ENCODE measurements at places on chromosomes 16 and 17. TPM values are rescaled to one million over a fixed set of nuclear protein-coding genes. Genes with fewer than 3 reads are reported as not detected.

- H3K4me1 ChIP-seq, result no peaks in the 10 kb centered on the region
- DNase-seq, result no peak
- peaks cover 53% of the 10 kb centered on the region for H3K36me3 ChIP-seq
- no peak overlapping the region for H3K4me3 ChIP-seq
- H3K27me3 ChIP-seq, result no peaks in the 10 kb centered on the region
These were observed 9.1 kb downstream of the NUDT16L1 start for GRCh38 chr16:4702466-4702808.

- no peaks in the 10 kb centered on the region for H3K4me1 ChIP-seq
- H3K27ac ChIP-seq, result no peak overlapping the region
- no peak overlapping the region for H3K4me3 ChIP-seq
- H3K36me3 ChIP-seq, result no peaks in the 10 kb centered on the region
These were observed 331.2 kb downstream of the MAF start for GRCh38 chr16:79269211-79269863.

GRCh38 chr17:74465378-74466110, 890 bp upstream of the CD300A start:
- no peaks in the 10 kb centered on the region for H3K36me3 ChIP-seq
- no peak for DNase-seq
- peaks cover 4% of the 10 kb centered on the region for H3K27me3 ChIP-seq

DNA sequence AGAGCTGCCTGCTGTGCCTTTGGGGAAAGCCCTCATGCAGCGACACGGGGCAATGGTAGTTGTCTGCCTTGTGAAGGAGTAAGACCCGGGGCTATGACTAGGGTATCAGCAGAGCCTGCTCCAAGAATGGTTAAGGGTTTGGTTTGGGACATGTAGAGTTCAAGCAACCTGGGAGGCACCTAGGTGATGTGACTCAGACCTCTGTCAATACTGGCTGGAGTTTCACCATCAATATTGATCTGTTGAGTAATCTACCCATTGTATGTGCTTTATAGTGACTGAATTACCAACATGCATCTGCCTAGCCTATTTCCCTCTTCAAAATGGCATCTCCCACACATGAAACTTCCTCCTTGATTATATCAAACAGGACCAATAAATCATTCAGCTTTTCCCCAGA, 398.4 kb upstream of the HSBP1 start:
- no peak for DNase-seq
- no peak overlapping the region for H3K4me3 ChIP-seq
- no peaks in the 10 kb centered on the region for H3K4me1 ChIP-seq
- no peaks in the 10 kb centered on the region for H3K36me3 ChIP-seq
- H3K27me3 ChIP-seq, result no peaks in the 10 kb centered on the region

DNA sequence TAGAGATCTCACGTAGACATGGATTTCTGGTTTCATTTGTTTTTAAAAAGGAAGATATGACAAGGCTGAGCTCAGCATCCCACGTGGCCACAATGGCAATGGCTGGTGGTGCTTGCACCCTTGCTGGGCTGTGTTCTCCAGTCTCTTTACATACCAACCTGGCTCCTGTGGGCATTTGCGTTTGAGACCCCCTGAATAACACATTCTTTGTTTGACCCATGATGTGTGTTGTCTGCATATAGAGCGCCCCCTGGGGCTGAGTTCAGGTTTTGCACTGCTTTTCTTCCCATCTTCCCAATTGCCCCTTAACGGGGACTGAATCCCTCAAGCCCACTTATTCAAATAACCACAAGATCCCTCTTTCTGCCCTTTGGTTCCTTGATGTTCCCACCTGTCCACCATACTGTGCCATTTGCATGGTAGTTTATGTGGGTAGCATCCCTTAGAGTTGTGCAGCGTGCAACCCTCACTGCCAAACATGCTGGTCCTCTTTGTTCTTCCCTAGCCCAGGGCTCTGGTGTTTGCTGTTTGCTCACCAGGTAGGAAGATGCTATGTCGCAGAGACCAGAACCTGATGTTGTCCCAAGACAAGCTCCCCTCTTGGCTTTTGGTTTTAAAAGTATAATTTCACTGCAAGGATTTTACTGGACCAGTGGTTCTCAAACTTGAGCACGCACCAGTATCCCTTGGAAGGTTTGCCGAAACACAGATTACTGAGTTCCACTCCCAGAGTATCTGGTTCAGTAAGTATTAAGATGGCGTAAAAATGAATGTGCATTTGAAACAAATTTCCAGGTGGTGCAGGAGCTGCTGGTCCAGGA, 38.5 kb upstream of the NKD1 start:
- DNase-seq, result no peak
- H3K27ac ChIP-seq, result no peak overlapping the region
- no peak overlapping the region for H3K4me3 ChIP-seq
- no peaks in the 10 kb centered on the region for H3K36me3 ChIP-seq
- H3K4me1 ChIP-seq, result no peaks in the 10 kb centered on the region
- no peaks in the 10 kb centered on the region for H3K27me3 ChIP-seq

- peaks cover 7% of the 10 kb centered on the region for H3K4me1 ChIP-seq
- no peak overlapping the region for H3K4me3 ChIP-seq
- H3K36me3 ChIP-seq, result no peaks in the 10 kb centered on the region
- peak; percentile 46 for DNase-seq
These were observed 177.7 kb downstream of the TMEM132E start for GRCh38 chr17:34757106-34757505.

DNA sequence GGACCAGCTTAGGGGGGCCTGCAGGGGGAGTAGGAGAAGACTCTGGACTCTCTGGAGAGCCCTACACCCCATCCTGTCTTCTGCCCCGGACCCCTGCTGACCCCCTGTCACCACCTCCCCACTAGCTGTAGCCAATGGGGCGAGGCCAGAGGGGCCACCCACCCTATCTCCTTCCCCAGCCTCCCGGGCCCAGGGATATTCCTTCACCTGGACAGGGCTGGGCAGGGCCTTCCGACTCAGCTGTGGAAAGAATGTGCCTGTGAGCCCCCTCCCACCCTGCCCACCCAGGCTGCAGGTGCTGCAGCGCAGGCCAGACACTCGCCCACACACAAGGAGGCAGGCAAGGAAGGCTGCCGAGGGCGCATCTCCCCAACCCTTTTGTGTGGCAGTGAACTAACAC, 23.0 kb downstream of the TSPOAP1 start:
- no peaks in the 10 kb centered on the region for H3K36me3 ChIP-seq
- H3K4me3 ChIP-seq, result no peak overlapping the region
- H3K27ac ChIP-seq, result no peak overlapping the region

DNA sequence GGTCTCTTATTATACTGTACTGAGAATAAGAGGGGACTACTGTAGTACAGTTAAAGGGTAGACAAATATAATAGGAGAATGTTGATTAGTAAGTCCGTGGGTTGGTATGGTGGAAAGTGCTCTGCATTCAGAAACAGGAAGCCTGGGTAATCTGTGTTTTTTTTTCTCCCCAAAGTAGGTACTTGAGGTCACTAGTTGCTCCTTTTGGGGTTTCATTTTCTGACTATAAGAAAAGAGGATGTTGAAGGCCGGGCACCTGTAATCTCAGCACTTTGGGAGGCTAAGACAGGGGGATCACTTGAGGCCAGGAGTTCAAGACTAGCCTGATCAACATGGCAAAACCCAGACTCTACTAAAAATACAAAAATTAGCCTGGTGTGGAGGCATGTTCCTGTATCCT, 42.0 kb upstream of the MMD start:
- no peak for DNase-seq
- no peaks in the 10 kb centered on the region for H3K36me3 ChIP-seq
- H3K4me3 ChIP-seq, result no peak overlapping the region
- no peaks in the 10 kb centered on the region for H3K27me3 ChIP-seq
- no peaks in the 10 kb centered on the region for H3K4me1 ChIP-seq

DNA sequence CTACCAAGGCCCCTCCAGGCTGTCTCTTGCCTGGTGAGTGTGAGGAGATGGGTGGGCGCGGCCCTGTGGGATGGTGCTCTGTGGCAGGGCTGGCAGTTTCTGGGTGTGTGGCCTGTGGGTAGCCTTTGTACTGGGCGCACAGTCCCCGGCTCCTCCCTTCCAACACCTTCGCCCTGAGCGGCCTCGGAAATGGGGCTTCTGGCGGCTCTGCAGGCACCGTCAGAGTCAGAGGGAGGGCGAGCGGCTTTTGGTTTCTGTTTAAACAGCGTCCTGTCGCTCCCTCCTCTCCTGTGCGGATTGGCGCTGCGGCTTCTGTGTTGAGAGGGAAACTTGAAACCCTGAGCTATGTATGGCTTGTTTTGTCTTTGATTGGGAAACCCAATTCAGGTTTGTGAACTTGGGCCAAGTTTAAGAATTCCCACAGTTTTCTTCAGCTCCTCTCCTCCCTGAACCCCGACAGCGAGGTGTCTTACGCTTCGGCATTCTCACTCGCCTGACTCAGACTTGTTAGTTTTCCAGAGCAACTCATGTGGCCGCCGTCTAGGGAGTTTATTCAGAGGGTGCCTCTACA, 8.3 kb upstream of the ZNF750 start:
- H3K4me3 ChIP-seq, result peak overlapping the region; percentile 29
- H3K27ac ChIP-seq, result peak overlapping the region; percentile 64
- H3K27me3 ChIP-seq, result no peaks in the 10 kb centered on the region
- H3K36me3 ChIP-seq, result no peaks in the 10 kb centered on the region
- H3K4me1 ChIP-seq, result no peaks in the 10 kb centered on the region

DNA sequence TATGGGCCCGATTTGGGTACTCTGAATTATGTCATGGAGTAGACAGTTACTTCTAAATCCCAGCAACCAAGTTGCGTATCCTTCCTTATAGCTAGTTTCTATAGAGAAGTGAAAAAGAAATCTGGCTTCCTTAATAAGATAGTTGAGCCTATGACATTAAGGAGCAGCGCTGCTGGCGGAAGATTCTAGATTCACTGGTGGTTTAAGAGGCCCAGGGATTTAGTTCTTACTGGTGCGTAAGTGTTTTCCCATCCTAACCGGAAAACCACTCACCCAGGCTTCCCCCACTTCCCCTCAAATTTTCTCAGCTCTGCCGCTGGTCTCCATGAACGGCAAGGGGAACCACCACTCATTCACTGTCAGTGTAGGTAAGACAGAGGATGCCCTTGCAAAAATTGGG, 230.4 kb downstream of the CPPED1 start:
- H3K27ac ChIP-seq, result no peak overlapping the region
- H3K27me3 ChIP-seq, result no peaks in the 10 kb centered on the region
- no peaks in the 10 kb centered on the region for H3K4me1 ChIP-seq
- H3K4me3 ChIP-seq, result no peak overlapping the region
- no peaks in the 10 kb centered on the region for H3K36me3 ChIP-seq

DNA sequence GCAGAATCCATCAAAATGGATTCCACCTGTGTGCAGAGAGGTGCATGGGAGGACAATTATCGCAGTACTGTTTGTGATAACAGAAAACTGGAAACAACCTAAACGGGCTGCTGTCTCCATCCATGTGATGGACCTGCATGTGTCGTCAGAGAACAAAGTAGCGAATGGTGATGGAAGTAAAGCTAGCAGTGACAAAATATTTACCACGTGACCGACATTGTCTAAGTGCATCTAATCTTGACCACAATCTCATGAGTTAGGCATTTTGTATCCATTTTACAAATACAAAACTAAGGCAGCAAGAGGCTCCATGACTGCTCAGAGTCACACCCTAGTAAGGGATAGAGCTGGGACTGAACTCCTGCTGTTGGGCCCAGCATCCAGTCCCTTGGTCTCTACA, 187.3 kb downstream of the LGALS9B start:
- no peaks in the 10 kb centered on the region for H3K4me1 ChIP-seq
- no peaks in the 10 kb centered on the region for H3K27me3 ChIP-seq
- H3K4me3 ChIP-seq, result no peak overlapping the region
- no peak for DNase-seq
- no peaks in the 10 kb centered on the region for H3K36me3 ChIP-seq
- H3K27ac ChIP-seq, result no peak overlapping the region

DNA sequence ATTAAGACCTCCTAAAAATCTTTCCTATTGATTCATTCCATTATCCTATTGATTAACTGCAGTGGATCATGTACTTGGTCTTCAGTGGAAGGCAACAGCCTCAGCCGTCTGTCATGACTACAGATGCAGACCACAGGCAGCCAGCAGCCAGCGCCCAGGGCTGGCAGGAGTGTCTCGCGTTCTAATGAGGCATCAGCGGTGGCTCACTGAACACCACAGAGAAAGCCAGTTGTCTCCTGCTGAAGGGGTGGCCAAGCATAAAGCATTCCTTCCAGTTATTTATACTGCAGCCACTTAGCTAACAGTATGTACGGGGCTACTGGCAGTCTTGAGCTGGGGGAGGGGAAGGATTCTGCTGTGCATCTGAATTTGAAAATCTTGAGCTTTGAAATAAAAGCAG, 214.3 kb downstream of the IRX3 start:
- no peaks in the 10 kb centered on the region for H3K4me1 ChIP-seq
- no peak overlapping the region for H3K27ac ChIP-seq
- H3K4me3 ChIP-seq, result no peak overlapping the region
- no peaks in the 10 kb centered on the region for H3K36me3 ChIP-seq

DNA sequence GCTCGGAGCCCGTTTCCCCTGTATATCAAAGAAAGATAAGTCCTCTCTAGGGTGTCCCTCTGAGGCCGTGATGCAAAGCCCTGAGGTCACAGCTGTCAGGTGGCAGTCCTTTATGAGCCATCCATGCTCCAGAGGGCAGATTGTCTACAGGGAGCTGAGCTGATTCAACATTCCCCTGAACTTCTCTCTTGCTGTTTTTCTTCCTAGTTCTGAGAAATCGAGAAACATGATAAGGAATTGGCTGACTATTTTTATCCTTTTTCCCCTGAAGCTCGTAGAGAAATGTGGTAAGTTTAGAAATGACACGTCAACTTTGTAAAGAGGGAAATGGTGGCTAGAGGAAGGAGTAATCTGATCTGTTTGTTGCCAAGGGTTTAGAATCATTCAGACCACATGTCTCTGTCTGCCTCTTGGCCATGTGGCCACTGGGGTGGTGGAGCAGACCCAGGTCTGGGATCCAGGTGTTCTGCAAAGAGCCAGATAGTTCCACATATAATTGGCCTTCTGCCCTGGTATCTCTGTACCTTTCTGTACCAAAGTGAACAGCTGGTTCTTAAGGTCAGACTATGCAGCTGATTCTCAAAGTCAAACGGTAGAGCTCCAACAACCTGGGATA, 3.5 kb downstream of the CTNS start:
- no peak overlapping the region for H3K4me3 ChIP-seq
- DNase-seq, result no peak
- H3K27ac ChIP-seq, result no peak overlapping the region
- no peaks in the 10 kb centered on the region for H3K36me3 ChIP-seq

DNA sequence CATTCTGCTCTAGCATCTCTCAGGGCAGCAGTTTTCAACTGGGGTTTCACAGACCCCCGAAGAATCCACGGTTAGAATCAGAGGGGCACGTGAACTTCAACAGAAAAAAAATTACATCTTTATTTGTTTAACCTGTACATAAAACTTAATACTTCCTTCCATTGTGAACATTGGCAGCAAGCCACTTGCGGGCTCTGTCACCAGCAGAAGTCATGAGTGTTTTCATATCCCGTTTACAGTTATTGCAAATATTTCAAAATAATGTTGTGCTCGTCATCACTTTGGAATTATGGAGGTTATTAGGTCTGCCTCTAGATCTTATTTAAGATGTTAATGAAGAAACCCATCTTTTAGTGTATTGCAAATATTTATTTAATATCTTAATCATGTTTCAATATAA, 109.8 kb downstream of the SDR42E1 start:
- H3K4me1 ChIP-seq, result no peaks in the 10 kb centered on the region
- peak; percentile 59 for DNase-seq
- no peak overlapping the region for H3K4me3 ChIP-seq
- no peaks in the 10 kb centered on the region for H3K36me3 ChIP-seq

GCGR gene
- total RNA-seq, result 0.27 TPM

DNAH9 gene
- 0.55 TPM for total RNA-seq

TMEM88 gene
- total RNA-seq, result 11.1 TPM

CALCOCO2 gene
- total RNA-seq, result 133 TPM

KIF2B gene
- not detected for total RNA-seq

SYT17 gene
- 0.68 TPM for total RNA-seq

C16orf78 gene
- not detected for total RNA-seq

CSH2 gene
- not detected for total RNA-seq

Measured in sigmoid colon (tissue), 7 donors.